ENCODE measurements at places on chromosomes 7 and 10.
A peak's percentile ranks its signal among the peaks of the same experiment; 100 is the strongest.

DNA sequence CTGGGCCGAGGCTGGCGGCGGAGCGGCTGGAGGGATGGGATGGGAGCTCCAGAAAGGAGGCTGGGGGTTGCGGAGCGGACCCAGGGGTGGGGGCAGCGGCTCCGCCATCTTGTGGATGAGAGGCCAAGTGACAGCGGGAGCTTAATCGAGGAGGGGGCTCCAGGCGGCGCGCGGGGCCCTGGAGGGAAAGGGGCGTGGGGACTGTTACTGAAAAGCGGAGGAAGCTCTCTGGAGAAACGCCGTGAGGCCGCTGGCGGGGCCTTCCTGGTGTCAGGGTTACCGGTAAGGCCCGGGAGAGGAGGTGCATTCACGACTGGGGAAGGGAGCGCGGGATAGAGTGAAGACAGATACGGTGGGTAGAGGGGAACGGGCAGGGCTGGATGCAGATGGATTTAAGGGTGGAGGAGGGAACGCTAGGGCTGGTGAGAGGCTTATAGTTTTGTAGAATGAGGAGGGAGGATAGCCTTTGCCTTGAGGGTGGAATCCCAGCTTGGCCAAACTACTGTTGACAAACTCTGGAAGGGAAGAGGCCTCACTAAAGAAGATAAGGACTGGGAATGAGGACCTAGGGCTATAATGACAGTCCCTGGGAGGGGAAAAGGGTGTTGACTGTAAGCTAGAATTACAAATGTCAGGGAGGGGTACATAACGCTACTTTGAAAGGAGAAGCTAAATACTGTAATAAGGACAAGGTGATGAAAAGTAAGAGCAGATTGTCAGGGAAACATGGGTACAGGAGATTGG, 535 bp downstream of the BTRC start:
- H3K4me3 ChIP-seq = peak overlapping the region; percentile 96
- DNase-seq = peak; percentile 84
- H3K36me3 ChIP-seq = peaks cover 4% of the 10 kb centered on the region
- H3K27me3 ChIP-seq = peaks cover 2% of the 10 kb centered on the region
- H3K27ac ChIP-seq = peak overlapping the region; percentile 97

DNA sequence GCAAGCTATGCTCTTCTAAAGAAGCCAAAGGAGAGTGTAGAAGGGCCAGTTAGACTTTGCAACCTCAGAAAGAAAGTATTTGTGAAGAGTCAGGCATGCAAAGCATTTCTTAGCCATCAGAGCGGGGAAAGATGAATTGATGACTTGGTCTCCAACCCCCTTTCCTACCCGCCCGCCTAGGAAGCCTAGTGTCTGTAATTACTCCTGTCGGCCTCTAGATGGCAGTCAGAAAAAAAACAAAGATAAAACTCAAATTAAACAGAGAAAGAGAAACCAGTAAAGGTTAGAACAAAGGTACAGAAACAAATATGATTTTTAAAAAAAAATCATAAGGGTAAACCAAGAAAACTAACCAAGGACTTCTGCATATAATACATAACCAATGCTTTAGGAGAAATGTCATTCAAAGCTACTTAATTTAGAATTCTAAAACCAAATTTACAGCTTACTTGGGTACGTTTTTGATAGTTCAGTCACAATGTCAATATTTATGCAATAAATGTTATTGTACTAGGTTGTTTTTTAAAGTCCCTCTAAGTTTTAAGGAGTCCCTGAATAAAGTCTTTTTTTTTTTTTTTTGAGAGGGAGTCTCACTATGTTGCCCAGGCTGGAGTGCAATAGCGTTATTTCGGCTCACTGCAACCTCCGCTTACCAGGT, 97.6 kb downstream of the LYZL1 start:
- H3K4me1 ChIP-seq = no peaks in the 10 kb centered on the region
- DNase-seq = peak; percentile 23
- H3K4me3 ChIP-seq = no peak overlapping the region
- no peaks in the 10 kb centered on the region for H3K36me3 ChIP-seq

DNA sequence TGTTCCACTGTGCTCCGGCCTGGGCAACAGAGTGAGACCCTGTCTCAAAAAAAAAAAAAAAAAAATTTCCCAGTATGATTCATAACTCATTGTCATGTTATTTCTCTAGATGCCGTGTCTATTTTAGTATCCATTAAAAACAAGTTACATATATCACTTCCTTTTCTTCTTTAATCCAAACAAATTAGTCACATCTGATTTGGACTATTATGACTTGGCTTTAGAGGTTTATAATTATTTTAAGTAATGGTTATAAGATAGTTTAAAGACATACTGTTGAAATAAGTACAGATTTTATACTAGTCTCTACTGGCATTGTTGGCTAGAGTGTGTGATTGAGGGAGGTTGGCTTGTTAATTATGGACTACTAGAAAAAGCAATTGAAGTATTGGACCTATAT, 53.3 kb downstream of the ZMYND11 start:
- H3K4me1 ChIP-seq = no peaks in the 10 kb centered on the region
- H3K4me3 ChIP-seq = no peak overlapping the region
- peaks cover 68% of the 10 kb centered on the region for H3K36me3 ChIP-seq
- no peak for DNase-seq
- no peak overlapping the region for H3K27ac ChIP-seq

GRCh38 chr10:7424315-7424714, 13.5 kb upstream of the SFMBT2 start:
- no peak overlapping the region for H3K27ac ChIP-seq
- H3K36me3 ChIP-seq = no peaks in the 10 kb centered on the region
- no peaks in the 10 kb centered on the region for H3K27me3 ChIP-seq

DNA sequence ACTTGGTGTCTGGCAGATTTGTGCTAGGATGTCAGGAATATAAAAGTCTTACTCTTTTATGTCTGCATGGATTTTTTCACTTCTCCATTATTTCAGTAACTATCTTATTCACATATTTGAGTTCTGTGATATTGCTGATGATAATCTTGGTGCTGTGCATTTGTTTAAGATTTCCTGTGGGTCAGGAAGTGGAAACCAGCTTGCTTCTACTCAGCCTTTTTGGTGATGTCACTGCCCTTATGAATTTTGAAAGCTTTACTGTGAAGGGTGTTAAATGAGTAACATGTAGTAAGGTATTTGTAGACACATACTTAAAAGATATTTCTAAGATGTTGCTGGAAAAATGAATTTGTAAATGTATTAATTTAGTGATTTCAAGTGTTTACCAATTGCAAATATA, 69.5 kb upstream of the VOPP1 start:
- no peaks in the 10 kb centered on the region for H3K36me3 ChIP-seq
- H3K27ac ChIP-seq = no peak overlapping the region
- H3K4me1 ChIP-seq = no peaks in the 10 kb centered on the region
- no peak for DNase-seq
- no peak overlapping the region for H3K4me3 ChIP-seq
- H3K27me3 ChIP-seq = no peaks in the 10 kb centered on the region

GRCh38 chr7:88449410-88449809, 142.7 kb upstream of the STEAP4 start:
- H3K4me3 ChIP-seq = no peak overlapping the region
- no peaks in the 10 kb centered on the region for H3K4me1 ChIP-seq
- no peaks in the 10 kb centered on the region for H3K36me3 ChIP-seq
- no peak overlapping the region for H3K27ac ChIP-seq

DNA sequence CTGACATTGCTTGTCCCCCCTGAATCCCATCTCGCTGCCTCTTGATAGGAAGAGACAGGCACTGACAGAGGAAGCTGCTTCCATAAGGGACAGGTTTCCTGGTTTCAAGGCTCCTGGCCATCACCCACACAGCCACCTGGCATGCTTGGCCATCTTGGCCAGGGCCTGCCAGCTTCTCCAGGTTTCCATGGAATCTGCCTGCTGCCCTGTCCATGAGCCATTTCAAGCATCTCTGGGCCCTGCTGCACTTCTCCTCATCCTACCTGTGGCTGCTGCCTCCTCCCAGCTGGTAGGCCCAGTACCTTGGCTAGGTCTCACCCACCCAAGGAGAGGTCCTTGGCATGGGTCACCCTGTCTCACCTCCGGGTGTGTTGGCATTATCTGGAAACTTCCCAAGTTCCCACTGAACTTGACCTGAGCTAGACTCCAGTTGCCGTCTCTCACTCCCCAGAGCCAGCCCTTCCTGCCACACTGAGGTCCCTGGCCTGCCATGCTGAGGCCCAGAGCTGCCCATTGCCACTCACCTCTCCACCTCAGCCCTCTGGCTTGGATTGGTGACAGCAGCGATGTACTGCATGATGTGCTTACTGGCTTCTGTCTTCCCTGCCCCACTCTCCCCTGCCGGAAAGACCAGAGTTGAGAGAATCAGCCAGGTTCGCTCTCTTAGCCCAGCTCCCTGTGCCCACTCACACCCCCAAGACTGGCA, 2.6 kb downstream of the MYO1G start:
- H3K36me3 ChIP-seq = no peaks in the 10 kb centered on the region
- DNase-seq = no peak
- H3K4me1 ChIP-seq = peaks cover 4% of the 10 kb centered on the region

- H3K4me3 ChIP-seq = no peak overlapping the region
- H3K27me3 ChIP-seq = no peaks in the 10 kb centered on the region
- no peaks in the 10 kb centered on the region for H3K4me1 ChIP-seq
- H3K27ac ChIP-seq = no peak overlapping the region
- no peak for DNase-seq
These were observed 273.0 kb downstream of the ZMYND11 start for GRCh38 chr10:408236-408635.

- no peak overlapping the region for H3K27ac ChIP-seq
- H3K27me3 ChIP-seq = no peaks in the 10 kb centered on the region
- DNase-seq = no peak
- no peak overlapping the region for H3K4me3 ChIP-seq
- no peaks in the 10 kb centered on the region for H3K36me3 ChIP-seq
These were observed 721.9 kb downstream of the TNS3 start for GRCh38 chr7:46859963-46860475.
